Psoas muscle (tissue), 8 donors: ENCODE measurements at places on chromosomes 1 and 21. TPM values are rescaled to one million over a fixed set of nuclear protein-coding genes. Genes with fewer than 3 reads are reported as not detected.

S100A9 gene
- total RNA-seq, result 60.3 TPM

TNFRSF9 gene
- total RNA-seq, result not detected

DNA sequence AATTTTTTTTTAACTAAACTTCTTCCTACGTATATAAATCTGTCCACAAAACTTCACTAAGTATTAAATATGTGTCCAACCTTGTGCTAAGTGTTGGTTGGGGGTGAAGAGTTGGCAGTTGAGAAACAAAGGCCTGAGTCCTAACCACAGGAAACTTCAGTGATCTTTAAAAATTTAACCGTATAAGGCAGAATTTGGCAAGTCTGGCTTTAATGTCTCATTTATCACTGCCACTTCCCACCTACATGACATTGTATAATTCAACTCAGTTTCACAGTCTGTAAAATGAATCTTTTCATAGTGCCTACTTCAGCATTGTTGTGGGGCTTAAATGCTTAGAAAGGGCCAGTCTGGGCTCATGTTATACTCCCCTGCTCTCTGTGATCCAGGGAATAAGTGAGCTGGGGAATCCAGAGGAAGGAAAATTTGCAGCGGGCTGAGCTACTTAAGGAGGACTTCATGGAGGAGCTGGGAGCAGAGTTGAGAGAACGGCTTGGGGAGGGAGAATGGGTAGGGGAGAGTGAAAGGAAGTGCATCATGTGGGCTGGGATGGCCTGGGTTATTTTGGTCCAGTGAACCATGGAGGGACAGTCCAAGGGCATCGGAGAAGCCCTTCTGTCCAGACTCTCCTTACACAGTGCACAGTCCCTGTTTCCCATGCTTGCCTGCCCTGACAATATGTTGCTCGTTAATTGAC is 14.5 kb downstream of the IFNAR2 start:
- no peaks in the 10 kb centered on the region for H3K27me3 ChIP-seq
- H3K27ac ChIP-seq, result peak overlapping the region; percentile 2
- no peaks in the 10 kb centered on the region for H3K36me3 ChIP-seq
- H3K4me3 ChIP-seq, result no peak overlapping the region

- H3K27ac ChIP-seq, result no peak overlapping the region
- H3K4me3 ChIP-seq, result no peak overlapping the region
- H3K4me1 ChIP-seq, result peaks cover 3% of the 10 kb centered on the region
Observed at GRCh38 chr1:116498789-116499628, 71.8 kb downstream of the CD58 start.

DNA sequence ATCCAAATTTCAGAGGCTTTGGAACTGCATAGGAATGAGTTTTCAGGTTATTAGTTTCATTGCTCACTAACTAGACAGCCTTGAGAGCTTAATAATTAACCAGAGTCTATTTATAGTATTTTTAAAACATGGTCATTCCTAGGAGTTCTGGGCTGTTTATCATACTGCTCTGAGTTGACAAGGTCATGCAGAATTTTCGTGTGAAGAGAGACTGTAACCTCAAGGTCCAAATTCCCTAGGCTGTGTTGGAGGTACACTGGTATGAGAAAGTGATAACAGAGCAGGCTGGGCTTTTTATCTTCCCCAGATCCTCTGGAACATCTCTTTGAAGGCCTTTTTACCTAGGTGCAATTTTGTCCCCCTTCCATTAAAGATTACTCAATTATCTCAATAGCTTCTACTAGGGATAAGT is 736.3 kb downstream of the LTN1 start:
- H3K27me3 ChIP-seq, result no peaks in the 10 kb centered on the region
- no peak overlapping the region for H3K4me3 ChIP-seq
- H3K36me3 ChIP-seq, result no peaks in the 10 kb centered on the region
- DNase-seq, result no peak
- no peak overlapping the region for H3K27ac ChIP-seq

C4BPA gene
- total RNA-seq, result 0.15 TPM

DNA sequence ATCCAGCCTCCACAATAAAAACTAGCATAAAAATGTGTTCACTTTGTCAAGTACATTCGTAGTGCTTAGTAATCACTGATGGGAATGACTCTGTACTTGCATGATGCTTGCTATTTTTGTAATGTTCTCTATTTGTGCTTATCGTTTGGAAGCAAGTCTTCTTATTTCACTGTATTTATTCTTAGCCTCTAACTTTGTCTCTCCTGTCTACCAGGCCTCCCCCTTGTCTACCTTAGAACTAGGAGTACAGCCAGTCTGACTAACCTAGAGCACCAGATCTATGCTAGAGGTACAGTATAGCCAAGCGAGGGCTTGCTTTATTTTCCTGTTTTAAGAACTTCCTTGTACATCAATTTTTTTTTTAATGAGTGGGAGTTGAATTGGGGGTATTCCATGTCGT is 108.2 kb downstream of the VPS13D start:
- no peak for DNase-seq
- peaks cover 57% of the 10 kb centered on the region for H3K4me1 ChIP-seq
- peaks cover 49% of the 10 kb centered on the region for H3K36me3 ChIP-seq
- peak overlapping the region; percentile 65 for H3K27ac ChIP-seq
- no peak overlapping the region for H3K4me3 ChIP-seq
- H3K27me3 ChIP-seq, result no peaks in the 10 kb centered on the region

DNA sequence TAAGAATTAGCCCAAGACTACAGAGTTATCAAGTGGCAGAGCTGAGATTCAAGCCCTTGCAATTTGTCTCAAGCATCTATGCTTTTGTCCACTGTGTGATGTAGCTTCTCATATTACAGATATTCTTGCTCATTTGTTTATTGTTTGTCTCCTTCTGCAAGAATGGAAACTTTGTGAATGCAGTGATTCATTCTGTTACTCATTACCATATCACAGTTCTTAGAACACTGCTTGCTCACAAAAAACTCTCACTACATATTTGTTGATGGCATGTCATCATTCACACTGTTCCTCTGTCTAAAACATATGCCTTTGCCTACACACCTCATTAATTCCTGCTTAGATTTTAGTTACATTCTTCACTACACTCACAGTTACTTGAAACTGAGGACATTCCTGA is 1198.9 kb downstream of the PLA2G4A start:
- DNase-seq, result no peak
- no peak overlapping the region for H3K4me3 ChIP-seq
- no peak overlapping the region for H3K27ac ChIP-seq
- no peaks in the 10 kb centered on the region for H3K27me3 ChIP-seq
- H3K36me3 ChIP-seq, result no peaks in the 10 kb centered on the region

DNA sequence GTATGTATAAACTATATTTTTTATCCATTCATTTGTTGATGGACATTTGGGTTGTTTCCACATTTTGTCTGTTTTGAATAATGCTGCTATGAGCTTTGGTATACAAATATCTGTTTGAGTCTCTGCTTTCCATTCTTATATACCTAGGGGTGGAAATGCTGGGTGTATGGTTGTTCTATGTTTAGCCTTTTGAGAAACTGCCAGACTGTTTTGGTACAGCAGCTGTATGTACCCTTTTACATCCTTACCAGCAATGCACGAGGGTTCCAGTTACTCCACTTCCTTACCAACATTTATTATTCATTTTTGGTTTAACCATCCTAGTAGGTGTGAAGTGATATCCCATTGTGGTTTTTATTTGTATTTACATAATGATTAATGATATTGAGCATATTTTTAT is 13.9 kb downstream of the RASAL2 start:
- H3K4me3 ChIP-seq, result no peak overlapping the region
- H3K36me3 ChIP-seq, result no peaks in the 10 kb centered on the region
- DNase-seq, result no peak
- no peak overlapping the region for H3K27ac ChIP-seq

USH2A gene
- 0.32 TPM for total RNA-seq
